ENCODE measurements at places on chromosomes 1 and 21.
A peak's percentile ranks its signal among the peaks of the same experiment; 100 is the strongest.

DNA sequence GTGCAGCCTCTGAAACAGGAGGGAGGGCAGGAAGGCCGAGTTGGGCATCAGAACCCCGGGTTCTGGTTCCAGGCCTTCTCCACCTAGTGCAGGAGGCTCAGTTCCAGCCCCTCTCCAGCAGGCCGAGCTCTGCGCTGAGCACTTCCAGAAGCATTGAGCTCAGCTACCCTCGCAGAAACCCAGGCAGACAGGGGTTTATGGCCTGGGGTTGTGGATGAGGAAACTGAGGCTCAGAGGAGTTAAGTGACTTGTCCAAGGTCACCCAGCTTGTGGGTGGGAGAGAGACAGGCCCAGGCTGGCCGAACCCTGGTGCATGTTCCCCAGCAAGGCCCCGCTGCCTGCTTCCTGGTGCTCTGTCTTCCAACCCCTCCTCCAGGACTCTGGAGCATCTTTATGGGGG, 348.9 kb downstream of the PTPRU start:
- DNase-seq = no peak

GRCh38 chr1:4062992-4063391, 162.9 kb upstream of the C1orf174 start:
- no peak for DNase-seq

GRCh38 chr1:190046231-190046630, 431.4 kb downstream of the BRINP3 start:
- no peak for DNase-seq

DNA sequence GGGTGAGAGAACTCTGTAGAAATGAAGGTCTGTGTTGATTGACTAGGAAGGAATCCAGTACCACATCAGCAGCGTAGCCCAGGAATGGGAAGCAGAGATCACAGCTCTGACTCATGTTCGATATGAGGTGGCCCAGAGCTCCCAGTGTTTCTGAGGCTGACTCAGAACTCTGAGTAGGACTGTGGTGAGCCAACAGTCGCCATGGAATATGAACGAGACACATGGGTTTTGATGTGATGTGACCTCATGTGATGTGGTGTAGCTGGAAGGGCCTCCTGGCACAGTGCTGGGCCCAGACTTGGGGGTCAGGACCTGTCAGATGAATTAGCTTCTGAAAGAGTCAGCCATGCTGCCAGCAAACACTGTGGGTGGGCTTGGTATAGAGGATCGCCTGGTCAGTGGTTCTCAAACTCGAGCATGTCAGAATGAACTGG, 237.0 kb downstream of the MRPL39 start:
- no peak for DNase-seq

GRCh38 chr1:178183796-178184195, 89.9 kb downstream of the RASAL2 start:
- no peak for DNase-seq

DNA sequence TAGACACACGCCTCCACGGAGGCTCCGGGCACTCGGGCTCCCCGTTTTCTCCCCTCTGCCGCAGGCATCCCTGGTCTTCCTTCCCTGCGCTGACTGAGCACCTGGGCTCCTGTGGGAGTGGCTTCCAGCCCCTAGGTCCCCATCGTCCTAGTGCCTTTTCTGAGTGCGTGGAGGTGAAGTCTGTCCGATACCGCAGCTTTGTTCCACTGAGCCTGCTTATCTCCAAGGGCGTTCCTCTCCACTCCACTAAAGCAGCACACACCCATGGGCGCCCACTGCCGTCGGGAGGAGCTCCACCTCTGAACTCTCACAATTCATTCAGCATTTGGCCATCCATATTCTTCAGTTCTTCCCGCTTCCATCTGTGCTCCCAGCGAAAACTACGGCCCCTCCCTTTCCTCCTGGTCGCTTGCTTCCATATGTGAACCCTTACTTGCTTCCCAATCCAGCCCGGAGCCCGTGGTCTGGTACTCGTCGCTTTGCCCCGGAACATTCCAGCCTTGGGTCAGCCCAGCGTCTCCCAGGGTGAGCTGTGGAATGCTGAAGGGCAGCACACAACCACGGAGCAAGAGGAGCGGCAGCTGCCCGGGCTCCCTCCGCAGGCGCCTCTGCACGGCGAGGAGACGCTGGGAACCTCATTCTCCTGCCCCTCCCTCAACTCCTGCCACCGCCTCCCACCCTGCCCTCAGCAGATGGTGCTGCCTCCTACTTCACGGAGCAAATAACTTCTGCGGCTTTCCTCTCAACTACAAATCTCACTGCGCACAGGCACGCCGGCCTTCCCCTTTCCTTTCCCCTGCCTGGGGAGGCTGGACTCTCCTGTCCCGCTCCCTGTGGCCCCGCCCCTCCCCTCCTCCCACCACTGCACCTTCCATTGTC, 27.5 kb downstream of the ATP8B2 start:
- DNase-seq = peak; percentile 30

DNA sequence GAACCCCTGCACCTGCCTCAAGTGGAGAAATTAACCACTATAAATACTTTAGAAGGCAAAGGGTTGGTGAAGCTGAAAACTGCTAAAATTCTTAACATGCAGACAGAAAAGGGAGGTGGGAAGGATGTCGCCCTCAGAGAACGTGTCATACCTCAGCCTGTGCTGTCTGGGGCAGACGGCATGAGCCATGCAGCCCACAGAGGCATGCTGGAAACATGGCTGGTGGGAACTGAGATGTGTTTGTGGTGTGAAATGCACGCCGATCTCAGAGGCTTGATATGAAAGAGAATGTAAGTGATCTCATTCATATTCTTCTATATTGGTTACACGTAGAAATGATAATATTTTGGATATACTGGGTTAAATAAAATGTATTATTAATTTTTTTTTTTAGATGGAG, 16.3 kb downstream of the AGPAT3 start:
- DNase-seq = no peak

DNA sequence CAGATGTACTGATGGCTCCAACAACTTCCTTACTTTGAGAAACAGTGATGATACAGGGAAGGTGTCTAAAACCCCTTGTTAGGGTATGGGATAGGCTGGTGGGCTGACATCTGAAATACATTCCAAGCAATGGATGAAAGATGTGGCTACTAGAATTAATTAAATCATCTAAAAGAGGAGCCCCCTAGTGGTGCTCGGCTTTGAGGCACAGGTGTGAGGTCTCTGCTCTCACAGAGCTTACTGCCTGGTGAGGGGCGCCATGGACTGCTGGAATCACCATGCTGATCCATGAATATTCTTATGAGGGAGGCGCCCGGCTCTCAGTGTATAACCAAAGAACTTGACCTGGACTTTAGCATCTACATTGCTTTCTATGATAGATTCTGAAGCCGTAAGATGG, 48.5 kb downstream of the GNG4 start:
- DNase-seq = no peak

- no peak for DNase-seq
Observed at GRCh38 chr1:90192408-90192807, 197.5 kb downstream of the ZNF326 start.

Data from T-helper 2 cell (primary cell).